PC-3 (cell line): ENCODE measurements at places on chromosomes 7 and 10. TPM values are rescaled to one million over a fixed set of nuclear protein-coding genes. Genes with fewer than 3 reads are reported as not detected.

Gene ANKRD61
- 0.23 and 0.26 TPM in 2 replicates for total RNA-seq

DNA sequence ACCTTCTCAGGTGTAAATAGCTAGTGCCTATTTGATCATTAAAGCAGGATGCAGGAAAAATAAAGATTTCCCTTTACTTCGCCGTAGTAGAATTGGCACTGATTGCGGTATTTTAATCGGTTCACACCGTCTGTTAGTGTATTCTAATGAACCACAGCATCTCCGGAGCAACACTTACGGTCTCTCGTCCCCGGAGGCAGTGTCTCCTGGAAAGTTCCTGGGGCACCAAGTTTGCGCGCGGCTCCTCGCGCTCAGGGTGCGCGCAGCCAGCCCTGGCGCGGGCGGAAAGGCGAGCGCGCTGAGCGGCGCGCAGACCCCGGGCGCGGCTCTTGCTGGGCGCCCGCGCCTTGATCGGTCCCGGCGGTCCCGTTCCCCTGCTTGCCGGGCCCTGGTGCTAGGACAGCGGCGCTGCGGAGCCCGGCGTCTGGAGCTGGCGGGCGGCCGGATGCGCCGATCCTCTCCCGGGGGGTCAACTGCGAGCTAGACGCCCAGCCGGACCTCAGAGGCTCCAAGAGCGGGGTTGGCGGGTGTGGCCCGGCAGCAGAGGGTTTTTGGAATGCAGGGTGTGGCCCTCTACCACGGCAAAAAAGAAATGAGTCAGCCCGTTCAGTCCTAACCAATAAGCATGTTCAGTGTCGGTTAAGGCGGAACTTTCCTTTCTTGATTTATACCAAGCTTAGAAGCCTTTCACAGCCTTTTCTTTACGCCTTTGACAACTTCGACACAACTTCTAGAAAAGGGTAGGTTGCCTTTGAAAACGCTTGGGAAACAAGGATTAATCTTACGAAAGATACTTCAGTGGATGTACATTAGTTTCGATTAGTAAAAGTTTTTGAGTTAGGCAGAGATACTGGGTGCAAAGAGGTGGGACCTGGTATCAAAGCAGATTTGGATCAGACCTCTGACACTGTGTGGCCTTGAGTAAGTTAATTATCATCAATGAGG lies 166.8 kb upstream of the ASAH2 start:
- DNase-seq = peak; percentile 65

GRCh38 chr10:132589015-132589414 lies 51.4 kb downstream of the INPP5A start:
- DNase-seq = no peak

- DNase-seq = no peak
These were observed 232.2 kb upstream of the BMPER start for GRCh38 chr7:33673029-33673700.
